ENCODE measurements at places on chromosomes 6 and 20.

DNA sequence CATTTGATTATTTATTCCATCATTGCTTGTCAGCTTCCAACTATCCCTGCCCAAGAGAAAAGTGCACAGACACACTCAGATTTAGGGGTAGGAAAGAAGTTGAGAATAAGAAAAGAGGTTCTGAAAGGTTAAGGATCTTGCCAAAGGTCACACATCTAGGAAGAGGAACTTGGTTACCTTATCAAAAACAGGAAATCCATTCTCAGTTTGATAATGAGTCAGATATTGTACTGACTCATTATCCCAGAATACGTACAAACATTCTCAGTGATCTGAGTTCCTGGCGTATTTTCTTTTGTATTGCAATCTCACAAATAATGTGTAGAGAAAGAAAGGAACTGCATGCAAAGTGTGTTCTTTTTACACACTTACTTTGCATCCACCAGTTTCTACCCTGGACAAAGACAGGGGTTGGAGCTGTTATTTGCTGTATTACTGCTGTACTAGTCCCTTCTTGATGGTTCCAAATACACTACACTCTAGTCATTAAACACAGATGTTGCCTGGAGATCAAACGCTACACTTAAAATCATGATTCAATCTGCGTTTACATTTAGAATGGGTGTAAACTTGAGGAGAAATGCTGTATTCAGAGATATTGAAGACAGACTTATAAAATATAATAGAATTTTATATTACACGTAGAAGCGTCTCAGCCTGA is 545.7 kb downstream of the PRKN start:
- no peak for DNase-seq

- DNase-seq = no peak
Measured at GRCh38 chr6:107075951-107076381, 39.3 kb downstream of the BEND3 start.

DNA sequence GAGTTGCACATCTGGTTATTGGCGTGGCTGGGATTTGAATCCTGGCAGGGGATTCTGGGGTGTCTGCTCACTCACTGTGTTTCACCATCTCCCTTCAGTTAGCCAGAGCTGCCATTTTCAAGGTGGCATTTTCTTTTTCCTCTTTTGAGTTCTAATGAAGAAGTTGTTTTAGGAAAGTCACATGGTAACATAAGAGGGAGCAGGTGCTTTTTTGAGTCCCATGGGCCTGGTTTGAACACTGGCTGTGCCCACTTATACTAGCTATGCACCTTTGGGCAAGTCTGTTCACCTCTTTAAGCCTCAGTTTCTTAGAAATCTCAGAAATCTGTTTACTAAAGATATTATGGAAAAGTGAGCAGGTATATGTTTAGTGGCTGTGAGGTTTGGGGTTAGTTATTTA is 39.6 kb downstream of the ANKS1A start:
- no peak for DNase-seq

DNA sequence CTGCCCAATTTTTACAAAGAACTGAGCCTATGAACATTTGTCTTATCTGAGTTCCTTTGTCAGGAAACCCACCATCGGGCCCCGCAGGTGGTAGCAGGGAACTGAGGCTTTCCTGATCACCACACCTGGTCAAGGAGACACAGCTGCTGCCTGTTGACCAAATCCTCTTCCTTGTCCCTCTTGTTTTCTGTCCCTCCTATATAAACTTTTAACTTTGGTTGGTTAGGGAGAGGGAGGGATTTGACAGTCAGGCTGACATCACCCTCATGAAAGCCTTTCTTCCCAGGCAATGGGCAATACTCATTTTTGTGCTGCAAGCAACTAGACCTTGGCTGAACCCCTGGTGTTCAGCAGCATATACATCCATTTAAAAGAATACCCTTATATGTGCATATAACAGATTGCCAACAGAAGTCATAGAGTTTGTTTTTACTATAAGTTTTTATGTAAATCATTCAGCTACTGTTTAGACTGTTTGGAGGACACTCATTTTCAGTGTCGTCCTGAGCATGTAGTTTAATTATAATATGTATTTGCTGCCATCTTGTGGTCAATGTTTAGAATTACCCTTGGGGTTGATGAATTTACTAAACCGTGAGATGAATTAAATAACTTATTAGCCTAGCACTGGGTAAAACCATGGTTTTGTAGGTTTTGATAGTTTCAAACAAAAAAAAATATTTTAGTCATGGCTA is 17.0 kb downstream of the CRISP1 start:
- no peak for DNase-seq

DNA sequence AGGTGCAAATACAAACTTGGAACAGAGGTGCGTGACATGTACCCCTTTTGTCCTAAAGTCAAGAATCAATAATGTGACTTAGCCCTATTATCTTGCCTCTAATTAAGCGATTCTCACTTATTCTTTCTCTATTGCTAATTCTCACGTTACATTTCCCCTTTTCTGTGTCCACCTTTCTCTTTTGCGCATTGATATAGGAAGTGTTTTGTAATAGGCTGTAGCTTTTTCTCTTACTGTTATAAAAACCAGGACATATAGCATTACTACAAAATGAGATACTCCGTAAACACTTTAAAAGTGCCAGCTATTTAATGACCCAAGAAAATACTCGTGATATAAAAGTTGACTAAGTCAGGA is 669 bp upstream of the TMEM30A start:
- DNase-seq = no peak

- no peak for DNase-seq
Measured at GRCh38 chr20:10074513-10074912, 39.7 kb downstream of the ANKEF1 start.

GRCh38 chr6:23642849-23643248 is 483.2 kb upstream of the NRSN1 start:
- no peak for DNase-seq

GRCh38 chr20:58096880-58097423 is 131.5 kb downstream of the ANKRD60 start:
- no peak for DNase-seq

- DNase-seq = no peak
Measured at GRCh38 chr6:94736236-94736635, 841.1 kb upstream of the MANEA start.

DNA sequence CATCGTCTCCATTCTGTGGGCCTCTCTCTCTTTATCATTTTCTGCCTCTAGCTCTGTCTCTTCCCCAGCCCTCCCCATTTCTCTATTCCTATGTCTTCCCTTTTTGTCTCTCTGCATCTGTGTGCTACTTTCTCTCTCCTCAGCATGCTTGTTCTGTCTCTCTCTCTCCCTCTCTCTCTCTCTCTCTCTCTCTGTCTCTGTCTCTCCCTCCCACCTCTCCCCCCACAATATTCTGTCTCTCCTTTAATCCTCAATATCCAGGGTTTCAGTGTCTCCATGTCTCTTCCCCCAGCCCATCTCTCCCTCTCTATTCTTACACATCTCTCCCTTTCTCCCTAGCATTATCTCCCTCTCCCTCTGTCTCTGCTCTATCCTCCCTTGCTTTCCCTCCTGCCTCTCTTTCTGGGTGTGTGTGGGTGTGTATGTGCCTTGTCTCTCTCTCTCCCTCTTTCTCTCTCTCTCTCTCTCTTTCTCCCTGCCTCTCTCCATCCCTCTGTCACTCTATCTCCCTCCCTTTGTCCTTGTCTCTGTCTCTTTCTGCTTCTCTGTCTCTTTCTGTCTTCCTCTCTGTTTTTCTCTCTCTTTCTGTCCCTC is 76.9 kb upstream of the SIRPA start:
- DNase-seq = no peak

All from GM12891 (cell line).